T-helper 2 cell treated with Interferon-gamma antibody and Interleukin-4, amounts not matched to agents 5 μg/mL and 100 μg/mL, for 36 hours (primary cell): ENCODE measurements at places on chromosomes 12 and 14.
A peak's percentile ranks its signal among the peaks of the same experiment; 100 is the strongest.

DNA sequence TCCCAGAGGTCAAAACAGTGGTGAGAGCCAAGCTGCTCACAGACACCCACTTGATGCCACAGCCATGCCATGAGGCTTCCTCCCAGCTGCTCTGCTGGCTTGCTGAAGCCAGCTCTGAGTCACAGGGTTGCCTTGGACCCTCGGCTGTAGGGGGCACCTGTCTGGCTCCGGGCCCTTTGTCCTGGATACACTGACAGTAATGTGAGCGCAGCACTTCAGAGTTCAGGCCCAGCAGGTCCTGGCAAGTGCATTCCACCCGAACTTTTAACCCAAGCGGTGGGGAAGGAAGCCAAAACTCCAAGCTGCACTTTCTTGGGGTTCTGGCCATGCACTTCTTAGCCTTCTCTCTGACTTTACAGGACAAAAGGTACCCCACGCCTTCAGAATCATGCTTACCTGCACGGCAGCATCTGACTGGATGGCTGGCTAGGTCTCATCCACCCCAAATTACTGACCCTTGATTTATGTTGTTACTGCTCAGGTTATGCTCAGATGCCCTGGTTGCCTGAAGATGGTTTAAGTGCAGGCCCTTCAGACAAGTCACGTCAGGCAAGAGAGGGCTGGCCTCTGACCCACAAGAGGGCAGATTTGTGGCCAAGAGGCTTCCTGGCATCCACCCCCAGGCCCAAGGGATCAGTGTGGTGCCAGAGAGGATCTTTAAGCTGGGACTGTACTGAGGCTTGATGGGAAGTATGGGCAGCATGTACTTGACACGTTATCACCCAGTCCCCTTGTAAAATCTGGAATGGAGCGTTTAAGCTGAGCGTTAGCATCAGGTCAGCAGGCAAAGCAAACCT is 24.8 kb downstream of the SLC25A29 start:
- DNase-seq, result no peak

DNA sequence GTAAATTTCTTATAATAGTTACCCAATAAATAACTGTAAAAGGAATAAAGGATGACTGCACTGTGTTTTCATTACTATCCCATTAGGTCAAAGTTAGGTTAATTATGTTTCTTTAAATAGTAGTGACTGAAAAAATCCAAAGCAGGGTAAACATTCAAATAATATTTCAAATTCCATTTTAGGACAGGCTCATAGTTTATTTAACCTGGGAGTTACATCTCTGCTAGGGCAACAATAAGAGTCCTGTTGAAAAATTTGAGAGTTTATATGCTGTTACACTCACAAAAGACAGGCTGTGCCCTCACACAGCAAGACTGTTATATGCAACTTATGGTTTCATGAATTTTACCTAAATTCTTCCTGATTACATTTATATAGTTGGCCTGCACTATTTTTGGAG is 8.0 kb downstream of the ERP27 start:
- DNase-seq, result no peak

DNA sequence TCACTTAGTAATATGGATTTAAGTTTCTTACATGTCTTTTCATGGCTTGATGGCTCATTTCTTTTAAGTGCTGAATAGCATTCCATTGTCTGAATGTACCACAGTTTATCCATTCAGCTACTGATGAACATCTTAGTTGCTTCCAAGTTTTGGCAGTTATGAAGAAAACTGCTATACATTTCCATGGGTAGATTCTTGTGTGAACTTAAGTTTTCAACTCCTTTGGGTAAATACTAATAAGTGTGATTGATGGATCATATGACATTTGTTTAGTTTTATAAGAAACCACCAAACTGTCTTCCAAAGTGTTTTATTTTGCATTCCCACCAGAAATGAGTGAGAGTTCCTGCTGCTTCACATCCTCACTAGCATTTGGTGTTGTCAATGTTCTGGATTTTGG is 119.2 kb downstream of the NAV3 start:
- no peak for DNase-seq

DNA sequence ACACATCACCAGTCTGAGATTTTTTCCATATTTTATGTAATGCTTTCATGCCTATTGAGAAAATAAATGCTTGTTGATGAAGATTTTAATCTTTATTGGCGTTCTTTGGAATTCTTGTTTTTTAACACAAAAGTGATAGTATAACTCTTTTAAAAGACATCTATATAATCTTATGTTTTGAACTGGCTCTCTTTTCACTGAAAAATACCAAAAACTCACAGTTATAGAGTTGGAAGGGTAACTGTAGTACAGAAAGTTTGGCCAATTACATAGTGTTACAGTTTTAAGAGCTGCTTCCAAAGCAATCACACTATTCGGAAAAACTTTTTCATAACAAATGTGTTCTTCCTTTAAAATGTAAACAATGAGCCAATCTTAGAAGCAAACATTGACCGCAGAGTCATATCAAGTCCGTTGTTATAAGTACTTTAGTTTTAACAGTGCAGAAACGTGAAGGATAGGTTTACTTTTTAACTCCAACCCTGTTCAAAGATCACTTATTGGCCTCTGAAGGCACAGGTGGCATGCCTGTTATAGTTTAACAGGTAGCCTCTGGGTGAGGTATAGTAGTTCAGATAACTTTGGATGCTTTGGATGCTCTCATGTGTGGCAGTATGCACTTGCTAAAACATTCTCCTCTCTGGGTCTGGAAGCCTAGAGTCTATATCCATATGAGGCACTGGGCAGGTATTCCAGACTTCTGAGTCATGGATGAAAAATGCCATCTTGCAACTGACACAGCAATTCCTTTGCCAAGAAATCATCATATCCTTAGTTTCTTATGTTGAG is 12.1 kb upstream of the NTN4 start:
- DNase-seq, result no peak

GRCh38 chr14:37172024-37172869 is at the start of gene SLC25A21:
Gene SLC25A21 (minus strand): TSS chr14:37172606.
- no peak for DNase-seq

GRCh38 chr14:49879646-49880204 is 13.2 kb upstream of the ARF6 start:
- peak; percentile 55 for DNase-seq

- no peak for DNase-seq
Observed at GRCh38 chr12:66960704-66961690, 282.1 kb upstream of the GRIP1 start.

DNA sequence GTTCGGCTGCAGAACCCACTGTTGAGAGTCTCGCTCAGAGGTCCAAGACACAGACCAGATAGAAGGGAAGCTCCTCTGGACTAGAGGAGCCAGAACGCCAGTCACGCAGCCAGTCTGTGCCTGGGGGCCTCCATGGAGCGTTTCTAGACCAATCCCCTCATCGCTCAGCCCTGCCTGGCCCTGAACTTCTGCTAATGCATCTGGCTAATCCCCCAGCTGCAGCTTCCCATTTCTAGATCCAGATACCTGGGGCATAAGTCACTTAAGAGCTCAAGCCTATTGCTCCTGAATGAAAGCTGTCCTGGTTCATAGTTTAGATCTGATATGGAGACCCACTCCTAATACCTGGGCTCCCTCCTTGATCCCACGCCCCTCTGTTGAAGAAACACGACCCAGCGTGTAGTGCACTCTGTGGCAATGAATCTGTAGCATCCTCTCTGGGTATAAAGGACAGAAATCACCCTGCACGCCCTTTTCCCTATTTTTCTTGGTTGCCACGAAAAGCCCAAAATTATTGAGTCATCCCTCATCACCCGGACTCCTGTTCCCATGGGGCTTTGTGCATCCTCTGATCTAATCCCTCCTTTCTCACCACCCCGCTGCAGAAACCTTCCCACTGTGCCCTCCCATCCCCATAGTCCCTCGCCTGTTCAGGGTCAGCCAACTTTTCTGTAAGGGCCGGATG is 341.6 kb upstream of the FKBP4 start:
- no peak for DNase-seq

DNA sequence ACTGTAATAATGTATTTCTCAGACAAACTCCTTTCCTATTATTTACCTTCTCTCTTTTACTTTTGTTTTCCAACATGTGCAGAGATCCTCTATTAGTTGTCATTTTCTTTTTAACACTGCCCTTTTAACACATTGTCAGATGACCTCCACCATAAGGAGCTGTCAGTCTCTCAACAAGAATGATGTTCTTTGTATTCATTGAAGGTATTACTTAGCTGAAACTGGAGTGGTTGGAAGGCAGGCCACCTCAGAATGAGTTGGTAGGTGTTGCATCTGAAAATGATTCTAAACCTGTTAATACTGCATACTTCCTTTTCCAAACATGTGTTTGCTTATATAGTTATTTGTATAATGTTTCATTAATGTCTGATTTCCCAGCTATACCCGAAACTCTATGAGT is 16.9 kb downstream of the TMEM117 start:
- no peak for DNase-seq
